ENCODE measurements at places on chromosomes 7 and 10.

GRCh38 chr7:6430271-6430940 is 17.3 kb downstream of the DAGLB start:
- H3K27me3 ChIP-seq, result no peaks in the 10 kb centered on the region
- no peak for DNase-seq
- H3K4me1 ChIP-seq, result peaks cover 11% of the 10 kb centered on the region
- no peak overlapping the region for H3K27ac ChIP-seq

DNA sequence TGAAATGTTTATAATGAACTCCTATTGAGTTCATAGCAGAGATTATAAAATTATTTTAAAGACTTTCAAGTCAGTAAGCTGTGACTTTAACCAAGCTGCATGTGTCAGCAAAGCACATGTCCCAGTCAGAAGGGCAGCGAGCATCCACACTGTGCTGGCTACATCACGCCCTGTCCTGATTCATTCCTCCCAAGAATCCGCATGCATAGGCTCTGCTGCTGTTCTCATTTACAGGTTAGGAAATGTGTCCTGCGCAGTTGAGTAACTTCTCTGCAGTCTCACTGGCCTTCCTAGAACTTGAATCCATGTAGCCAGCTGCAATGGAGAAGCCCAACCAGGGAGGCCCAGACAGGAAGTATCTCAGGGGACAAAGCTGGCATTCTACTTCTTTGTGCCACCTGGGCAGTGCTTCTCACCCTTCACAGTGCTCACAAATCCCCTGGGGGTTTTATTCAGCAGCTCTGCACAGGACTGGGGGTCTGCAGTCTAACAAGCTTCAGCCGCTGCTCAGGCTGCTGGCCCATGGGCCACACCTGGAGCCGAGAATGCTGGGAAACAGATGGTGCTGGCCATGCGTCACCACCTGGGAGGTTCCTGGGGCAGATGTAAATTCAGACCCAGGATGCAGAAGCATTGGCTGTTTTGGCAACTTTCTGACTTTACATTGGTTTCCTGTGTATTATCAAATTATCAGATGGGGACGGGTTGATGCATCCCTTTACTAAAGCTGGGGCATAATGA is 192.8 kb upstream of the GDF10 start:
- no peak overlapping the region for H3K27ac ChIP-seq
- no peaks in the 10 kb centered on the region for H3K36me3 ChIP-seq

GRCh38 chr10:95963202-95963990 is 55.6 kb downstream of the CC2D2B start:
- H3K36me3 ChIP-seq, result no peaks in the 10 kb centered on the region
- no peak for DNase-seq

GRCh38 chr7:36868727-36869411 is 144.6 kb upstream of the AOAH start:
- H3K27me3 ChIP-seq, result no peaks in the 10 kb centered on the region
- no peak overlapping the region for H3K4me3 ChIP-seq
- peaks cover 17% of the 10 kb centered on the region for H3K36me3 ChIP-seq
- peaks cover 54% of the 10 kb centered on the region for H3K4me1 ChIP-seq

- peaks cover 27% of the 10 kb centered on the region for H3K36me3 ChIP-seq
- no peak overlapping the region for H3K27ac ChIP-seq
- H3K27me3 ChIP-seq, result no peaks in the 10 kb centered on the region
- H3K4me3 ChIP-seq, result no peak overlapping the region
- DNase-seq, result no peak
- H3K4me1 ChIP-seq, result peaks cover 26% of the 10 kb centered on the region
Measured at GRCh38 chr10:46019177-46019528, 11.3 kb downstream of the NCOA4 start.

DNA sequence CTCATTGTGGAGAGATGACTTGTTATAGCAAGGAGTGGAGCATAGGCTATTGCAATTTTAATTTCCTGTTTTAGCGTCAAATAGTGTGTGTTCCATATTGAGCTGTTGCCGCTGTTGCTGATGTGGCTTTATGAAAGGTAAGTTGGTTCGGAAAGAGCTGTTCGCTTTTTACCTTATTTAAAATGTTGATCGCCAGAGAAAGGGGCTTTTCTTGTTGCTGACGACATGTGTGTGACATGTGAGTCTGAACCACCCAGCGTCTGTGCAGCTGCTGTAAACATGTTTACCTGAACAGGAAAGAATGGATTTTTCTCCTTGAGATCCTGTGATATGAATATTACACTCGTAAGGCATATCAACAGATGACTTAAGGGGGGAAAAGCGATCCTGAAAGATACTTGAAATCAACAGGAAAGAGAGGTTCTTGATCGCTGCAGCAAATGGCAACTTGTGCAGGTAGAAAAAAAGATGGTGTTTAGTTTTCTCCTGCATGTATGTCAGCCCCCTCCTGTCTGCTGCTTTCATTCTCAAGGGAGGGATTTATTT is 2.5 kb downstream of the ZEB1 start:
- peaks cover 17% of the 10 kb centered on the region for H3K4me1 ChIP-seq
- peak overlapping the region; percentile 68 for H3K27ac ChIP-seq
- peak overlapping the region; percentile 76 for H3K4me3 ChIP-seq
- no peaks in the 10 kb centered on the region for H3K27me3 ChIP-seq
- DNase-seq, result no peak

GRCh38 chr7:50220273-50220672 is 84.2 kb upstream of the IKZF1 start:
- H3K27me3 ChIP-seq, result no peaks in the 10 kb centered on the region
- H3K27ac ChIP-seq, result no peak overlapping the region

- peaks cover 15% of the 10 kb centered on the region for H3K4me1 ChIP-seq
- H3K27ac ChIP-seq, result no peak overlapping the region
- no peaks in the 10 kb centered on the region for H3K27me3 ChIP-seq
- peak; percentile 15 for DNase-seq
- H3K36me3 ChIP-seq, result no peaks in the 10 kb centered on the region
Measured at GRCh38 chr10:30812018-30812851, 182.7 kb upstream of the LYZL2 start.

DNA sequence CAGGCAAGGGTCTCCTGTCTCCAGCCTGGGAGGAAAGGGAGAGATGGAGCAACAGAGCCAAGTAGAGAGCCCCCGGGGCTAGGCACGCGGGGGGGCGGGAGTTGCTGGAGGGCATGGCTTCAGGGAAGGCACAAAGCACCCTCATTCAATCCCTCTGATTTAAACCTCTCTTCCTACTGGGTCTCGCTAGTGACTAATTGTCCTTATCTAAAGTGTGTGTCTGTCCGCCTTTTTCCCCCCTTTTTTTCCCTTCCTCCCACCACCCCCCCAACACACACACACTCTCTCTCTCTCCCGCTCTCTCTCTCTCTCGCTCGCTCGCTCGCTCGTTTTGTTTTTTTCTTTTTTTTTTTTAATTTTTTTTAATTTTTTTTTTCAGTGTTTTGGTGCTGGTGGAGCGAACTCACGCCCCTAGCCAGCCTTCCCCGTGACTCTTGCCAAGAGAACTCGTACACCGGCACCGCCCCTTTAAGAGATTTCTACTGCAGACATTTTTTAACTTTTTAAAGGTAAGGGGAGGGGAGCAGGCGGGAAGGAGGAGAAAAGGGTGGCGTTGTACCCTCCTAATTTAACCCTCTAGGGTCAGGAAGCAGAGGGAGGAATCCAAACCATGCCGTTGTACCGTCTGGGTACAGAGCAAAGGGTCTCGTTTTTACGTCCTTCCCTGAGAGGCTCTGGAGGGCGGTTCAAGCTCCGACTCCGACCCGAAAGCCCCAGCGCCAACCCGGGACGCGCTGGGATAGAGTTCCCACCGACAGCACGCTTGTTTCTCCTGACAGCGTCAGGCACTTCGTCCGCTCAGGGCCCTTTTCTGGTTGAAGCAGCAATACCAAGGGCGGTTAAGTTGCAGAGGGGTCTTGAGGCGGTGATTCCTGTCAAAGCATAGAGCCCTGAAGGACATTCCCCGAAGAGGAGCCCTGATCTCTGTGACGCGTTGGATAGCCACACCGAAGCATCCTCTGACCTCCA is at the start of gene HPSE2:
HPSE2 (minus strand) TSS at position 195 of the 969 bp plus-strand sequence.
- no peak within 1 kb of the TSS for H3K4me3 ChIP-seq
- H3K27ac ChIP-seq, result no peak within 1 kb of the TSS
- DNase-seq, result no peak
- peaks cover 13% of the 10 kb centered on the region for H3K4me1 ChIP-seq
- H3K27me3 ChIP-seq, result peaks cover 52% of the 10 kb centered on the region

- H3K4me1 ChIP-seq, result no peaks in the 10 kb centered on the region
- no peak overlapping the region for H3K4me3 ChIP-seq
- no peak for DNase-seq
- H3K27ac ChIP-seq, result no peak overlapping the region
- H3K27me3 ChIP-seq, result no peaks in the 10 kb centered on the region
Measured at GRCh38 chr7:37191797-37192196, 256.9 kb downstream of the ELMO1 start.

- H3K27ac ChIP-seq, result no peak overlapping the region
- peaks cover 4% of the 10 kb centered on the region for H3K4me1 ChIP-seq
- no peaks in the 10 kb centered on the region for H3K36me3 ChIP-seq
- no peaks in the 10 kb centered on the region for H3K27me3 ChIP-seq
- no peak for DNase-seq
Measured at GRCh38 chr7:434891-435629, 84.6 kb downstream of the PDGFA start.

- no peak overlapping the region for H3K27ac ChIP-seq
- no peak overlapping the region for H3K4me3 ChIP-seq
- H3K4me1 ChIP-seq, result no peaks in the 10 kb centered on the region
- H3K36me3 ChIP-seq, result no peaks in the 10 kb centered on the region
- no peak for DNase-seq
Measured at GRCh38 chr10:47408606-47409005, 24.5 kb upstream of the ZNF488 start.

DNA sequence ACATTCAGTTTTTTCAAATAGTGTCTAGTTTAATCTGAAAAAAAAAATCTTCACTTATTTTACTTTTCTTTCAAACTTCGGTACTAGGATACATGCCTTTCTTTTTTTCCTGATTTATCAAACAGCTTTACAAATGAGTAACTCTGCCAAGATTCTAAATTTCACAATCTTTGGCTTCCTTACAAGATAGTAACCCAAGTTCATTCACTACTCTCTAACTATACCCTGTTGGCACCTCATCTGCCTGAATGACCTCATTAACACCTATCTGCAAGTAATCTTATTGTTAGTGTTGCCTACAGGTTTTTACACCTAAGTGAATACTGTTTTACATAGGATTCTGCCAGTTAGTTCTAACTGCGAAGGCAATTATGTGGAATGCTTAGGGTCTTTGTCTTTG is 159.8 kb downstream of the FOXP2 start:
- no peak for DNase-seq
- H3K4me3 ChIP-seq, result no peak overlapping the region
- H3K4me1 ChIP-seq, result no peaks in the 10 kb centered on the region
- H3K36me3 ChIP-seq, result no peaks in the 10 kb centered on the region

DNA sequence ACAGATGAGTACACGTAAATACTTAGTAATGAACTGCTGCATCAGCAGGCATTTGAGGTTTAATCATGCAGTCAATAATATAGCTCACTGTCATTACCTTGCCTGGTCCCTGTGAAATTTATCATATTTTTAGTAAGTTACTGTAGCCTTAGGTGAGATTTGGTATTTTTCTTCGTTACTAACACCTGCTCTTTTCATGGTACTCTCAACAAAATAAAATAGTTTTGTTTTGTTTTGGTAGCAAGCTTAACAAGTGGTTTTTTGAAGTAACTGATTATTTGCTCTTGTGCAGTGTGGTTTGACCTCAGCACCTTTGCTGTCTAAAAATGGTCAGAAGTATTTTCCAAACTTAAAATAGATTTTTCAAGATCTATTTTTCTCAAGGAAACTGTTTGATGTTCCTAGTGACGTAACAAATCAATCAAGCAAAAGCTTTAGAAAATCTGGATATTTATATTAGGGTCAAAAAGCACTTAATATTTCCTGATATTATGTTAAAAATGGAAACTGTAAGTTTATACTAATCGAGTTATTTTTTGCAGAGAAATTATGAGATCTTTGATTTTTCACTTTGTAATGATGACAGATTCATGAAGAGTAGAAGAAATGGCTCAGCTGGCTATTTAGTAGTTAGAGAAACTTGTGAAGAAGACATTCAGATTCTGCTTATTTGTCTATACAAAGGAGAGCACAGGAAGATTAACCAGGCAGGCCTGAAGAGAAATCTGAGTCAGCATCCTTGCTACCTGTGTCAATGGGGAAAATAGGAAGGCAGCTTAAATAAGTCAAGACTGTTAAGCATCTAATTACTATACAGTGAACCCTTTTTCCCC is 21.0 kb upstream of the RPA3 start:
- no peaks in the 10 kb centered on the region for H3K36me3 ChIP-seq
- H3K27ac ChIP-seq, result no peak overlapping the region
- H3K27me3 ChIP-seq, result no peaks in the 10 kb centered on the region
- DNase-seq, result no peak

GRCh38 chr7:159036916-159037605 is 107.6 kb downstream of the VIPR2 start:
- no peak overlapping the region for H3K4me3 ChIP-seq
- no peak overlapping the region for H3K27ac ChIP-seq
- H3K27me3 ChIP-seq, result no peaks in the 10 kb centered on the region
- no peak for DNase-seq
- H3K4me1 ChIP-seq, result peaks cover 8% of the 10 kb centered on the region

DNA sequence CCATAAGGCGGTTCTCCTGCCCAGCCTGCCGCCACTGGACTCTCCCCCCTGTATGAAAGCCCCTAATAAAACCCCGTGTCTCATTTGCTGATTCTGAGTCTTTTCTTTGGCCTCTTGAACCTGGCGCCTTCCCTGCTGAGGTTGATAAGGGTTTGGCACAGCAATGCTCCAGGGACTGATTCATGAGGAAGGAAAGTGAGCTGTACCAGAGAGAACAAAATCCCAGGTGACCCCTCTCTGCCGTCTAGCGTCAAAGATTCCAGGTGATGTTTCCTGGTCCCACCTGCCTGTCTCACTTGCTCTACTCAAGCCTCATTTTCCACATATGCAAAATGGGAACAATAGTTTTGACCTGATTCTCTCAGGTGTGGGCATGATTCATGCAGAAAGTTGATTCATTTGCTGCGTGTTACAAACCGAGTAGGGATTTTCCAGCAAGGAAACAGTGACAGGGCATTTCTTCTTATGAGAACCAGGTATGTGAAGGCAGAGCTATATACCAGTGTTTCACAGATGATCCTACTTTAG is 730.6 kb upstream of the IGFBP3 start:
- DNase-seq, result no peak
- H3K4me3 ChIP-seq, result no peak overlapping the region

Data from natural killer cell (primary cell).